ENCODE measurements at places on chromosomes 5 and 9.

DNA sequence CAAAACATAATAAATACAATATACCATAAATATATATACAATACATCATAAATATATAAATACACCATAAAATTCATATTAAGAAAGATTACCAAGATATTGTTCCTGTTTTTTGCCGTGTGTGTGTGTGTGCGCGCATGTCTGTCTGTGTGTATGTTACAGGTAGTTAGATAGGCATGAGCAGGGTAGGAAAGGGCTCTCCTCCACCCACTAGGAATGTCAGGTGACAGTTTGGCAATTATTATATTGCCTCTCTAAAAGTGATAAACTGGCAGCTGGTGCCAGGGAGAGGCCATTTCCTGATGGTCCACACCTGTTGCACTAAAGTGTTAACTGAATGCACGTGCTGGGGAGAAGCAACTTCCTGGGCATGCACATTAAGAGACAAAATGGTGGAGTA lies 232.8 kb downstream of the ADAMTS6 start:
- DNase-seq, result no peak

DNA sequence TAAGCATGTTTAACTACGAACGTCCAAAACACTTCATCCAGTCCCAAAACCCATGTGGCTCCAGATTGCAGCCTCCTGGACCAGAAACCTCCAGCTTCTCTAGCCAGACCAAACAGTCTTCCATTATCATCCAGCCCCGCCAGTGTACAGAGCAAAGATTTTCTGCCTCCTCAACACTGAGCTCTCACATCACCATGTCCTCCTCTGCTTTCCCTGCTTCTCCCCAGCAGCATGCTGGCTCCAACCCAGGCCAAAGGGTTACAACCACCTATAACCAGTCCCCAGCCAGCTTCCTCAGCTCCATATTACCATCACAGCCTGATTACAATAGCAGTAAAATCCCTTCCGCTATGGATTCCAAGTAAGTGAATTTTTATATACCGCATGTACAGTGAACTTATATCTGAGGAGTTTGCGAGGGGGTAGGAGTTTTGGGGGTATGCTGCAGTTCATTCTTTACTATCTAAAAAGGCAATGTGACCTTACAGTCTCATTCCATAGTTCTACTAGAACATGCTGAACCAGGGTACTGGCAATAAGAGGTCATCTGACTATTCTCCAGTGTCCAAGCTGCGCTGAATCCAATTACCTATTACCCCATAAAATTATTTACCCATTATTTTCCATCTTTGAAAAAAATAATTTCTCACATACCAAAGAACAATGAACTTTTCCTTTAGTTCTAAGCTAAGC lies 3.1 kb downstream of the MYOT start:
- DNase-seq, result no peak

DNA sequence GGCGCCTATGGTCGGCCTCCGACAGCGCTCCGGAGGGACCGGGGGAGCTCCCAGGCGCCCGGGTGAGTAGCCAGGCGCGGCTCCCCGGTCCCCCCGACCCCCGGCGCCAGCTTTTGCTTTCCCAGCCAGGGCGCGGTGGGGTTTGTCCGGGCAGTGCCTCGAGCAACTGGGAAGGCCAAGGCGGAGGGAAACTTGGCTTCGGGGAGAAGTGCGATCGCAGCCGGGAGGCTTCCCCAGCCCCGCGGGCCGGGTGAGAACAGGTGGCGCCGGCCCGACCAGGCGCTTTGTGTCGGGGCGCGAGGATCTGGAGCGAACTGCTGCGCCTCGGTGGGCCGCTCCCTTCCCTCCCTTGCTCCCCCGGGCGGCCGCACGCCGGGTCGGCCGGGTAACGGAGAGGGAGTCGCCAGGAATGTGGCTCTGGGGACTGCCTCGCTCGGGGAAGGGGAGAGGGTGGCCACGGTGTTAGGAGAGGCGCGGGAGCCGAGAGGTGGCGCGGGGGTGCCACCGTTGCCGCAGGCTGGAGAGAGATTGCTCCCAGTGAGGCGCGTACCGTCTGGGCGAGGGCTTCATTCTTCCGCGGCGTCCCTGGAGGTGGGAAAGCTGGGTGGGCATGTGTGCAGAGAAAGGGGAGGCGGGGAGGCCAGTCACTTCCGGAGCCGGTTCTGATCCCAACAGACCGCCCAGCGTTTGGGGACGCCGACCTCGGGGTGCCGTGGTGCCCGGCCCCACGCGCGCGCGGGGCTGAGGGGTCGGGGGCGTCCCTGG lies 561 bp downstream of the DAPK1 start:
- DNase-seq, result no peak

- DNase-seq, result no peak
These were observed 157.2 kb downstream of the MELK start for GRCh38 chr9:36729906-36730305.

GRCh38 chr5:157523976-157524375 lies 51.6 kb downstream of the ADAM19 start:
- no peak for DNase-seq

Measured in fibroblast of upper back skin (primary cell).